HuH-7 (cell line): ENCODE measurements at places on chromosomes 2 and 18.

- DNase-seq = no peak
Observed at GRCh38 chr2:152165780-152166179, 9.8 kb downstream of the STAM2 start.

GRCh38 chr18:32455361-32455760 is 15.3 kb downstream of the GAREM1 start:
- no peak for DNase-seq

DNA sequence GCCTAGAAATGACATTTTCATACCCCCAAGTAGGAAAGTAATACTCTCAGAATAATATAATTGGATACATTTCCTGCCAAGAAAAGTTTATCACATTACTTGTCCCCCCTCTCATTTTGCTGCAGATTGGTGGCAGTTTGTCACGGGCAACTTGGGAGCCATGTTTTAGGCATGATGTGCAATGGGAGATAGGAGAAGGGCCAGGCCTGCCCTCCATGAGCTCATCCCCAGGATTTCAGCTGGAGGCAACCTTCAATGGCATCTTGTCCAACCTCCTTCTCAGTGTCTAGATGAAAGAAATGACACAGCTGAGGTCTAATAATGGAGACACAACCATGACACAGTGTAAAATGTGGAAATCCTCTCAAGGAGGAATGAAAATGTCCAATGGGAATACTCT is 11.4 kb upstream of the RAB31 start:
- no peak for DNase-seq

GRCh38 chr2:176504440-176504839 is 235.2 kb downstream of the MTX2 start:
- DNase-seq = no peak

GRCh38 chr2:98295275-98295674 is 51.0 kb upstream of the CNGA3 start:
- DNase-seq = peak; percentile 46

DNA sequence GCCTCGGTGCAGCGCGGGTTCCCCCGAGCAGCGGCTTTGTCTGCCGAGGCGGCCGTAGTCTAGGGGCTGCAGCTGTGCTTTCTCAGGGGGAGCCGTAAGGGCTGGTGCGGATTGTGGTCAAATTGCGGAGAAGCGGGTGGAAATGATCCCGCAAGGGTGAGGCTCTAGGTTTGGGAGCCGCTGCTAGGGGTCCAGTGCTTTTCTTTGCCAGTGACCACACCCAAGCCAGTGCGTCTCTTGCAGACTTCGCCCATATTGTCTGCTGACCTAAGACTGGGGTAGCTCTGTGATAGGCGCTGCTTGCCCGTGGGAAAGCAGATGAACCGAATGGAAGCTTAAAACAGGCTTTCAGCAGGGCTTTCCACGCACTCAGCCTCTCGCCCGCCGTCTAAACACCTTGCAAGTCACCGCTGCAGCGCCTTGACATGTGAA is 2.1 kb downstream of the DPYSL5 start:
- DNase-seq = no peak

DNA sequence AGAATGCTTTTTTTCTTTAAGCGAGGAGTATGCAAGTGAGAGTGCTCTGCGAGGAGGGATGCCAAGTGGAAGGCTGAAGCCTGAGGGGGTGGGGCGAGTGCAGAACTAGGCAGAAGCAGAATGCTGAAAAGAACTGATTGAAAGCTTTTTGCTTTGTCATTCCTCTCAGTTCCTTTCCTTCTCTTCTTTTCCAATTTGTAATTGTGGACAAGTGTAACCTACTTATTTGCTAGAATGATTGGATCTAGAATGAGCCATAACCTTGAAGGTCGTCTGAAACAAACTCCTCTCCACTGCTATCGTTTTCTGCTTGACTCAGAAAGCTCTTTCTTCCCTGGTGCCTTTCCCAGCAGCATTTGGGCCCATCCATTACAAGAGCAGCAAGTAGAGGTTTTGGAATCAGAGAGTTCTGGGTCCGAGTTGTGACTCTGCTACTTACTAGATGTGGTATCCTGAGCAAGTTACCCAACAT is 115.3 kb downstream of the METTL8 start:
- no peak for DNase-seq

DNA sequence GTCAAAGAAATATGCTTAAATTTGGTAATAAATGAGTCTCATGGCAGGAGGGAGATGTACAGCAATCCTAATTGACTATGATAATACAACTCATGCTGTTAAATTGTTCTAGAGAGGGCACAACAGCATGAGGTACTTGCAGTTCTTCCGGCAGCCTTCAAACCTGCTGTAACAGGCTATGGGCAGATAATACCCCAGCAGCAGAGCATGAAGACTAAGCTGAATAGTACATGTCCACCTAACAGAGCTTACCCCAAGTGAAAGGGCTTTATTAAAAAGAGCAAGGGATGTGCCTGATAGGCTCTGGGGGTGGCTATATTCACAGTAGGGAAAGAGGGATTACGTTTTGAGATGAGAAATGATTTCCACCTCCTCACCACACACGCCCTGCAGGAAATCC is 28.9 kb downstream of the MRO start:
- DNase-seq = no peak

- DNase-seq = no peak
Observed at GRCh38 chr2:9078405-9078804, 74.9 kb upstream of the MBOAT2 start.
